Cardiac atrium fibroblast (primary cell): ENCODE measurements at places on chromosomes 5 and 9. TPM values are rescaled to one million over a fixed set of nuclear protein-coding genes. Genes with fewer than 3 reads are reported as not detected.

Gene KIAA0825
- total RNA-seq, result 2.3 and 2.9 TPM in 2 replicates

Gene MARCOL
- total RNA-seq, result not detected in 2 replicates

Gene TLR4
- 28.2 and 29.8 TPM in 2 replicates for total RNA-seq

Gene ELOVL7
- 0.16 TPM in 1 of 2 replicates, not detected in the other for total RNA-seq

Gene PCDHB6
- total RNA-seq, result 0.49 TPM in 1 of 2 replicates, not detected in the other

Gene PTAR1
- total RNA-seq, result 35.2 and 38.3 TPM in 2 replicates

Gene SLC6A18
- total RNA-seq, result not detected in 2 replicates

Gene NFIB
- 74.0 and 81.8 TPM in 2 replicates for total RNA-seq

Gene PCDHB16
- total RNA-seq, result 0.54 TPM in 1 of 2 replicates, not detected in the other

Gene CAMK4
- 0.18 and 0.97 TPM in 2 replicates for total RNA-seq

Gene PCSK5
- total RNA-seq, result 7.4 and 9.7 TPM in 2 replicates

Gene NEUROG1
- total RNA-seq, result not detected in 2 replicates

Gene TMEM8B
- total RNA-seq, result 2.0 and 2.1 TPM in 2 replicates

Gene CENPP
- 0.36 and 11.2 TPM in 2 replicates for total RNA-seq

Gene GAS1
- 48.2 and 170 TPM in 2 replicates for total RNA-seq

Gene HRCT1
- 1.4 and 9.4 TPM in 2 replicates for total RNA-seq

Gene MYO10
- 23.5 and 24.9 TPM in 2 replicates for total RNA-seq

Gene PCDHA12
- total RNA-seq, result under 0.01 and 0.16 TPM in 2 replicates

Gene INSL6
- total RNA-seq, result not detected in 2 replicates

Gene SHC3
- 7.8 and 25.1 TPM in 2 replicates for total RNA-seq

Gene LIX1
- not detected in 2 replicates for total RNA-seq
